Stimulated activated CD4-positive, alpha-beta T cell treated with anti-CD3 and anti-CD28 coated beads, Interleukin-4, amount 100 ng/mL, for 48 hours (primary cell): ENCODE measurements at places on chromosomes 13 and 19.

- no peak for DNase-seq
Measured at GRCh38 chr19:33435706-33436359, 62.3 kb downstream of the CEBPG start.

DNA sequence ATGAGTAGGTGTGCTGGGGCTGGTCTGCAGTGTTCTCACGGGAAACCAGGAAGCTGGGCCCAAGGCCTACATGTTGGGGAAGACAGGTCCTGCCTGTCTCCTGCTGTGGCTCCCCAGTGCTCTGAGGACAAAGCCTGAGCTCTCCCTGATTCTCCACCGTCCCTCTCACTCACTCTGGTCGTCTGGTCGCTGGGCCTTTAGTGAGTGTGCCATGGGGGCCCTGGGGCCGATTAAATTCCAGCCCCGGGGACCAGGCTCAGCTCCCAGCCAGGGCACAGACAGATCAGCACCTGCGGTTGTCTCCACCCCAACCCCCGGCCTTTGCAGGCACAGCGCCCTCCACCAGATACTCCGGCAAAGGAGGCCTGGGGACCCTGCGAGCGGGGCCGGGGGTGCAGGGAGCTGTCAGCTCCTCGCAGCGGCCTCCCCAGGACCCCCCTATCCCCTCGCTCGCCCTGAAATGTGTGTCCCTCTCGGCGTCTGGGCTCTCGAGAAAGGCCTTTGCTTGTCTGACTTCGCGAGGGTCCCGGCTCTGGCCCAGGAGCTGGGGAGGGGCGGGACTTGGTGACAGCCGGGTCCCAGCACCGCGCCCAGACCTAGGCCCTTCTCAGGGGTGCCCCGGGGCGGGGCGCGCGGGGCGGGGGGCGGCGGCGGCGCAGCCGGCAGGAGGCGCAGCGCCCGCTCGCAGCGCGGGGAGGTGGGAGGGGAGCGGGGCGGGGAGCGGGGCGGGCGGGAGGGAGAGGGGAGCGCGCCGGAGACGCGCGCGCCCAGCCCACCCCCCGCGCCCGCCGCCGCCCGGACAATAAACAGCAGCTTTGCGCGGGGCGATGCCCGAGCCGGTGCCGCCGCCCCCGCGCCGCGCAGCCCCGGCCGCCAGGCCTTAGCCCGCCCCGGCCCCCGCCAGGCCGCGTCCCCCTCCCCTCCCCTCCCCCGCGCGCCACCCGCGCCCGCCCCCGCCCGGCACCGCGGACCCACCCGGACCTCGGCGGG, at the start of gene PALM:
PALM (plus strand) TSS at position 782 of the 990 bp plus-strand sequence. CDS start 212 bp downstream, outside the sequence.
- no peak for DNase-seq

DNA sequence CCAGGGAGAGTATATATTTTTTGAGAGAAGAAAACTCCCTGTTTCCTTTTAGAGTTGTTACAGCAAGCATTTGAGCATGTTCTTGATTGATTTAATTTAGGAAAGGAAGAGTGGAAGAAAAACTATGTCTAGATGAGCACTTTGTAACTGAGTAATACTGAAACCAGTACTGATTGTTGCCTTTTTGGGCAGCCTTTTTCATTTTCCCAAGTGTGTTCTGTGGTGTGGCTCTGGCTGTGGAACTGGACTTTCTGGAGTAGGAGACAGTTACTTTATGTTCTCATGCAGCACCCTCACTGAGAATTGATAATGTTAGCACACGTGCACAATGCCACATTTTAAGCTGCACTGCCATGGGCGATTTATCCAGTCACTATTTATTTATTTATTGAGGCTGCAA, 211.5 kb downstream of the LMO7 start:
- no peak for DNase-seq

GRCh38 chr13:76647550-76647949, 238.7 kb downstream of the KCTD12 start:
- no peak for DNase-seq

DNA sequence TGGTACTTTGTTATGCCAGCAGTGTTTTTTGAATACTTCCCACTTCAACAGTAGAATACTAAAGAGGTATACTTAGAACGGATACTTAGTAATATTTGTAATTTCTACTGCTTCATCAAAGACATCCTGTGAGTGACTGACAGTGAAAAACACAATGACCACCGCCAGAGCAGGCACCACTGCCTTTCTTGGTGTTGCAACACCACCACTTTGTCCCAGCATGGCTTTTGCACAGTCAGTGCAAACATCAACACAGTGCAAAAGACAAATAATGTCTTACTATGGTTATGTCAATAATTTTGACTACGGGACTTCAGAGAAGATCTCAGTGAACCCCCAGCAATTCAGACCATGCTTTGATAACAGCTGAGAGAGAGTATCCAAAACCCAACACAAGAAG, 220.5 kb downstream of the RBM26 start:
- no peak for DNase-seq

- no peak for DNase-seq
Measured at GRCh38 chr19:44007473-44007872, 4.7 kb downstream of the ZNF230 start.

- no peak for DNase-seq
Measured at GRCh38 chr13:28318496-28318895, 176.4 kb downstream of the FLT1 start.

GRCh38 chr19:18939922-18940768, 872 bp downstream of the HOMER3 start:
- DNase-seq, result no peak

DNA sequence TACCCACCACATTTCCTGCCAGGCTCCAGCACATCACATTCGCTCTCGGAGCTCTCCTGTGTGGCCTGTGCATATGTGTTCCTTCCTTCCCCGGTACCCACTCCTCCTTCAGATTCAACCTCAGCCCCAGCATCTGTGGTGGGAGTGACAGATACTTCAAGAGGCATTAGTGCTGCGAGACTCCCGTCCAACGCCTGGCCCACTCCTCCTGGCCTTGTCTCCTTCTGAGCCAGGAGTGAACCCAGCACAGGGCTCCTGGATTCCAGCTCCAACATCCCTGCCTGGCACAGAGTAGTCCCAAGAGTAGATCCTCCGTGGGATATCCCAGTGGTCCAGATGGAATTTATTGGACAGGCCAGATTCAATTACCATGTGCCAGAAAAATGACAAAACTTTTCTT, 55.9 kb downstream of the SACS start:
- no peak for DNase-seq

DNA sequence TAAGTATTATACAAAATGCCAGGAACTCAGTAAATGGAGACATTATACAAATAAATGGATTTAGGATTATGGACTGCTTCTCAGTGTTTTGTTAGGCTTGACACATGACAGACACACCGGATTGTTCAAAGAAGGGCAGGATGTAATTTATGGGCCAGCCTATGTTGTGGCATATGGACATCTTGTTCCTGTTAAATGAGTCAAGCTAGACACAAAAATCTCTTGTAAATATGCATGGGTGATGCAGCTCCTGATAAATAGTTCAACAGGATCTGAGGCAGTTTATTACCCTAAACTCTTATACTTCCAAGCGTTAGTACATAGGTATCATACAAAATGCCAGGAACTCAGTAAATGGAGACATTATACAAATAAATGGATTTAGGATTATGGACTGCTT, 502.3 kb downstream of the TBC1D4 start:
- DNase-seq, result no peak

DNA sequence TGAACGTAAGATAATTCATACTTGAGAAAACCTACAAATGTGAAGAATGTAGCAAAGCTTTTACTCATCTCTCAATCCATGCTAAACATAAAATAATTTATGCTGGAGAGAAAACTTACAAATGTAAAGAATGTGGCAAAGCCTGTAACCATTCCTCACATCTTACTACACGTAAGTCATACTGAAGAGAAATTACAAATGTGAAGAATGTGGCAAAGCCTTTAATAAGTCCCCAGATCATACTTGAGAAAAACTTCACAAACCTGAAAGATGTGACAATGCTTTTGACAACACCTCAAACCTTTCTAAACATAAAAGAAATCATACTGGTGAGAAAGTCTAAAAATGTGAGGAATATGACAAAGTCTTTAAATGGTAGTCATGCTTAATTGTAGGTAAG, 89.4 kb downstream of the ZNF675 start:
- DNase-seq, result no peak

- no peak for DNase-seq
Measured at GRCh38 chr13:60453490-60453889, 56.5 kb downstream of the TDRD3 start.

GRCh38 chr19:30450100-30450499, 77.9 kb downstream of the ZNF536 start:
- no peak for DNase-seq

- no peak for DNase-seq
Measured at GRCh38 chr19:42229855-42230351, 9.8 kb downstream of the ZNF526 start.

DNA sequence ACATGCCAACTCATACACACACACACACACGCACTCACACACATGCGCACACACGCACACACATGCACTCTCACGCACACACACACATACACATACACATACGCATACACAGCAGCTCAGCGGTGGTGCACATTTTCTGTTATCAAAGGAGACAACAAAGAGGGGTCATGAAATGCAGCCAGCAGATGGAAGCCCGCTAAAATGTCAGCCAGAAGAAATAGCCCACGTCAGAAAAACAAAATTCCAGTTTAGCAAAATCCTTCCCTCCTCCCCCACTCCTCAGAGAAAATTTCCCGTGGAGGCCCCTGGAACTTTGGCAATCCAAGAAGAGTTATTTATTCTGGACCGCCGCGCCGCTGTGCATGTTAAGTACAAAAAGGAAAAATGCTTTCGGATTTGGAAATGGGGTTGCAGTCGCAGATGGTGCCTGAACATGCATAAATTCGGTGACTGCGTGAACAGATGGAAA, 114.6 kb upstream of the VSTM2B start:
- DNase-seq, result no peak

GRCh38 chr13:44573071-44573470, 3.1 kb downstream of the TSC22D1 start:
- no peak for DNase-seq

DNA sequence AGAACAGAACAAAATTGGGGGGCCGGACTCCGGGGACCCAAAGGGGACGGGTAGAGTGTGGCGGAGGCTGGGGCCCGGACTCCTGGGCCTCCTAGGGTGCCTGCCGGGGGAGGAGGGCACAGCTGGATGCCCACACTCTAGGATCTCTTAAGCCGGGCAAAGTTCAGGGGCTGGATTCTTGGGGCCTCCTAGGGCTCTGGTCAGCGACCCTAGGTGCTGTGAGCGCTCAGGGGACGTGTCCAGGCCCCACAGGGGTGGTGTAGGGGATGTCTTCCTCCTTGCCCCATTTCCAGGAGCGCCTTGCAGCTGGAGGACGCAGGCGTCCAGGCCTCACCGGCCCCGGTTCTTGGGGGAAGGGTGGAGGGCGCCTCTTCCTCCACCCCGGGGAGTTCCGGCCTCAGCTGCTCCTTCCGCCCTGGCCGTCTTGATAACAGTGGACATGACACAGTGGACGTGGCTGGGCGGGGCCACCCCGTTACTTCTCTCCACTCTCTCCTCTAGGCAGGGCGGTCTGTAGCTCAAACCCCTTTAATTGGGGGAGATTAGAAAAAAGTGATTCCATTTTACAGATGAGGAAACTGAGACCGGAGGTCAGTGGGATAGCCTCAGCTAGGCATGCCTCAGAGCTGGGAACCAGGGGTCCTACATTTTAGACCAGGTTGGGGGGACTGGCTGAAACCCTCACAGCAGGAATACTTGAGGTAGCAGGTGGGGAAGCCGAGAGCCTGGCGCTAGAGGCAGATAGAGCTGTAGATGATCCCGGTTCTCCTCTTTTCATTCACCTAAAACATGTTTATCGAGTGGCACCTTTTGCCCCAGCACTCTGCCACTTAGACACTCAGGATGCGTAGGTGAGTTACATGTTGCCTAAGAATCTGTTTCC, 705 bp downstream of the STXBP2 start:
- DNase-seq, result no peak

GRCh38 chr19:41734156-41734555, 21.2 kb upstream of the CEACAM6 start:
- DNase-seq, result no peak

DNA sequence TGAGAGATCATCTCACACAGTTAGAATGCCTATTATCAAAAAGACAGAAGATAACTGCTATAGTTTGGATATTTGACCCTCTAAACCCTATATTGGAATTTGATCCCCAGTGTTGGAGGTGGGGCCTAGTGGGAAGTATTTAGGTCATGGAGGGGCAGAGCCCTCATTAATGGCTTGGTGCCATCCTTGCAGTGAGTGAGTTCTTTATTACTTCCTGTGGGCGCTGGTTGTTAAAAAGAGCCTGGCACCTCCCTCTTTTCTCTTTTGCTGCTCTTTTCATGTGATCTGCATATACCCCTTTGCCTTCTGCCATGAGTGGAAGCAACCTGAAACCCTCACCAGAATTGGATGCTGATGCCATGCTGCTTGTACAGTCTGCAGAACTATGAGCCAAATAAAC, 66.8 kb downstream of the TDRD3 start:
- DNase-seq, result no peak

DNA sequence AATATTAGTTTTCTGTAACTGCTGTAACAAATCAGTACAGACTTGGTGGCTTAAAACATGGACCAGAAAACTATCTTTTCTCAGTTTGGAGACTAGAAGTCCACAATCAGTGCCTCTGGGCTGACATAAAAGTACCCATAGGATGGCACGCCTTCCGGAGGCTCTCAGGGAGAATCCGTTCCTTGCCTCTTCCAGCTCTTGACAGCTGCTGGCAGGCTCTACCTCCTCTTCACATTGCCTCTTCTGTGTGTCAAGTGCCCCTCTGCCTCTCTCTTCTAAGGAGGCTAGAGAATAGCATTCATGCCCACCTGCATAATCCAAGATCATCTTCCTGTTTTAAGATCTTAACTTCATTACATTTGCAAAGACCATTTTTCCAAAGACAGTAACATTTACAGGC, 1194.2 kb downstream of the EFNB2 start:
- DNase-seq, result no peak

DNA sequence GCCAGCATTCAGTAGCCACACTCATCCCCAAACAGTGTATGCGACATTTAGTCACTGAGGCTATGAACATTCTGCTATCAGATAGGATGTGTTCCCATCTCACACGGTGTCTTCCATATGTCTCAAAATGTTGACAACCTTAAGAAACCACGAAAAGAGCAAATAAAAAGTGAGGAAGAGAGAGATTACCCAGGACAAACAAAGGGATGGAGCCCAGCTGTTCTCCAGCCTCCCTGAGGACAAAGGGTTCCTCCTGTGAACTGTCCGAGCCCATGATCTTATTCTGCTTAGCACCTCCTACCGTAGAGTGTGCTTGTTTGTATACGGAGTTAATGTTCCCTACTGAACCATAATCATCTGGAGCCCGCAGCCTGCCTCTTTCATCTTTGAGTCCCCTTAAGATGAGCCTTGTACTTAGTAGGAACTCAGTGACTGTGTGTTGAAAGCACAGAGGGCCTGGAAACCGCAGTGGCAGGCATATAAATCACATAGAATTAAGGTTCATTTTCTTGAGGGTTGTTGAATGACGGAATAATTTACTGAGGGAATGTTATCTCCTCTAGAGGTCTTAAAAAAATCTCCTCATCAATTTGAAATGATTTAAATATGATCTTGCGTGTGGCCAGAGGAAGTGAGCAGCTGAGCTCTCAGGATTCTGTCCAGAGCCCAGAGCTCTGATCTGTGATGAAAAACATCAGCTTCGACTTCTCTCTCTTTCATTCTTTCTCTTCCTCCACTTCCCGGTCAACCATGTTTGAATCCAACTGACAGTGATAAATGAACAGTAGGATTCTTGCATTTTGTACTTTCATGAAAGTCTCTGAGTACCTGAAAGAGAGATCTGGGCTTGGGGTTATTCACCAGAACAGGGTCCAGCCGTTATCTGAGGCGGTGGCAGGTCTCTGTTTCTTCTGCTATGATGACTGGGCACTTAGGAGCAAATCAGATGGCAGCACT, 200.5 kb downstream of the KLF5 start:
- DNase-seq, result no peak

GRCh38 chr13:100502446-100502845, 86.1 kb downstream of the GGACT start:
- no peak for DNase-seq
